Glomerular endothelial cell (primary cell): ENCODE measurements at places on chromosomes 4 and X. TPM values are rescaled to one million over a fixed set of nuclear protein-coding genes. Genes with fewer than 3 reads are reported as not detected.

GRCh38 chr4:53640576-53641453 is 49.5 kb upstream of the LNX1 start:
- no peak for DNase-seq

DNA sequence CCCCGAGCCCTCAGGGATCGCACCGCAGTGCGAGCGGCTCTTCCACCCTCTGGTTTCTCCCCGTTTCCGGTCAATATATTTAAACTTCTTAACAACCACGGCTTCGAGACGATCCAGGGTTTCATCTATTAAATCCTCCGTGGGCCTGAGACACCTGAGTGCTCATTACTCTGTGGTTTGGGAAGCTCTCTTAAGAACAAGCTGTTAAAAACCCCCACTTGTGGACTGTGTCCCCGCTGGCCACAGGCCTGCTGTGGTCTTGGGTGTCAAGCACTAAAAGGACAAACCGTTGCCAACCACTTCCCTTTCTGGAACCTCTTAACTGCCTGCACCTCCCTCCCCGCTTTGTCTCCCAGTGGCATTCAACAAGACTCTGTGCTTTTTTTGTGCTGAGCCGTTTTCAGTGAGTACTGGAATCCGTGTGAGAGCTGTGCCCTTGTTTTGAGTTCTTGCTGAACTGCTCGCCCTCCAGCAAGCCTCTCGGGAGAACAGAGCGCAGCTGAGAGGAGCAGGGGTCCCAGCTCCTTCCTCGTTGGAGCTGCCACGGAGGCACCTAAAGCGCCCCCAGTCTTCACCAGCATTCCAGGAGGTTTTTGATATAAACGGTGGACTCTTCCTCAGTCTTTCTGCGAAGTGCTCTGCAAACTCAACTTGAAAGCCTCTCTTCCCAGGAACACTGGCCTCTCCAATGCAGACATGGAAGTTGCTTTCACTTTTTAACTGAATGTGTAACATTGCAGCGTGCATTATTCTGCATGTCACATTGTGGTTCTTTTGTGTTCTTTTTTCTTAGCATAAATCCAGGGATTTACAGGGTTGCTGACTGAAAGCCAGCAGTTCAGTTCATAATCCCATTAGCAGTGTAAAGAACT is 691 bp upstream of the IGFBP7 start:
- DNase-seq, result no peak

DNA sequence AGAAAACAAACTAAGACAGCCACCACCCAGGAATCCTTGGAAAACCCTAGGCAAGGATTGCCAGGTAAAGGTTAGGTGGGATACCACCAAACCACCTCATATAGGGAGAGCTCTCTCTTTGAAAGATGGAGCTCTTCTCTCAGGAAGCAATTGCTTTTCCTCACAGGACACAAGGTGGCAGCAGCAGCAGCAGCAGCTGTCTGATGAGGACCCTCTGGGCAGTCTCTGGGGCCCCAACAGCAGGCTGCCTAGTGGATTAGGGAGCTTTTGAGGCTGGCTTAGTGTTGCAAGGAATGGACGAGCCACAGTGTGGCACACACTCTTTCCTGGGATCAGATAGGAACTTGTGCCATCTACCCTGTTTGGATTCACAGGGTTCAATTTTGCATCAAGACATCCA is 41.4 kb upstream of the CHRDL1 start:
- DNase-seq, result no peak

DNA sequence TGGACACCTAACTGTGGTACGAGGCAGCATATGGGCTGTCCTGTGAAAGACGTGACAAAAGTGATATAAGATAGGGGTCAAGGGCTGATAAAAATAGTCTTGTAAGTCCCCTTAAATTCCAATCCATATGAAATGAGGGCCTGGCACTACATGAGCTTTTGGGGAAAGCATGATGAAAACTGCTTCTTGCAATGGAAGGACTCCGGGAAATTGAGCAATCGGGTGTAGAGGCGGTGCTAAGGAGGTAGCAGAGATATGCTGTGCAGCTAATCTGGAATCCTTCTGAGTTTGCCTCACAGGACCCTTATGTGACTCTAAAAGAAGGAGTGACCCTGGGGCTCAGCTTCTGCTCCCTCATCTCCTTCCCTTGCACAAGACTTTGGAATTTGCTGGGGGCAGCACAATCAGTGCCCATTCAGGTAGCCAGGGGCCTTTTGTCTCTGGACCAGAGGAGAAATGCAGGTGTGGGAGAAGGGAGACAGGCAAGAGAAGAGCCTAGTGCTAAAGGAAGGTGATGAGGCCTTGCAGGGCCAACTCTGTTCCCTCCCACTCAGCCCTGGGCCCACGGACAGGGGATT is 12.8 kb downstream of the CLDN2 start:
- no peak for DNase-seq

GRCh38 chr4:26509681-26510333 is 19.5 kb upstream of the CCKAR start:
- no peak for DNase-seq

- no peak for DNase-seq
Measured at GRCh38 chrX:105126201-105126600, 94.3 kb downstream of the TEX13A start.

DNA sequence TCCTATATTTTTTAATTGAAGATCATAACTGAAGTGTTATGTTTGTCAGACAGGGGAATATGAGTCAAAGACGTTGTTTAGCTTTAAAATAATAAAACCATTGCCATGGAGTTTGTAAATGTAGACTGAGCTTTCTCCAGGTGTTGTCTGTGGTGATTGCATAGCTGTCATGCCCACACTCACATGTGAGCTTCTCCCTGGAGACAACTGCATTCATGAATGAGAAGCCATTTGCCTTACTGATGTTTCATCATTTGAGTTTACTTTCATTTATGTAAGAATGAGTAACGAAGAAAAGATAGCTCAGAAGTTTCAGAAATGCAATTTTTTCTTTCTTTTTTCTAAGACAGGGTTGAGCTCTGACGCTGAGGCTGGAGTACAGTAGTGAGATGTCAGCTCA is 339.1 kb downstream of the GALNTL6 start:
- no peak for DNase-seq

The MAGEB6 gene
- not detected in 2 replicates for total RNA-seq

The DCAF4L1 gene
- total RNA-seq, result 0.18 TPM in 1 of 2 replicates, not detected in the other

The CSAG1 gene
- not detected in 2 replicates for total RNA-seq

The AFF2 gene
- total RNA-seq, result 0.06 and 0.24 TPM in 2 replicates

The CLIC2 gene
- total RNA-seq, result 2.2 and 4.0 TPM in 2 replicates

The PABPC4L gene
- total RNA-seq, result 1.6 and 2.0 TPM in 2 replicates
